NCI-H187 (cell line): ENCODE measurements at places on chromosomes 13 and 19.
A peak's percentile ranks its signal among the peaks of the same experiment; 100 is the strongest.

GRCh38 chr13:42969565-42970172, 22.4 kb downstream of the EPSTI1 start:
- peak; percentile 34 for DNase-seq

- no peak for DNase-seq
Measured at GRCh38 chr19:6402837-6403608, 10.1 kb upstream of the GTF2F1 start.

- DNase-seq: no peak
Measured at GRCh38 chr19:57057036-57057686, 62.6 kb upstream of the USP29 start.

- no peak for DNase-seq
Measured at GRCh38 chr19:33241530-33242101, 16.0 kb upstream of the SLC7A10 start.

DNA sequence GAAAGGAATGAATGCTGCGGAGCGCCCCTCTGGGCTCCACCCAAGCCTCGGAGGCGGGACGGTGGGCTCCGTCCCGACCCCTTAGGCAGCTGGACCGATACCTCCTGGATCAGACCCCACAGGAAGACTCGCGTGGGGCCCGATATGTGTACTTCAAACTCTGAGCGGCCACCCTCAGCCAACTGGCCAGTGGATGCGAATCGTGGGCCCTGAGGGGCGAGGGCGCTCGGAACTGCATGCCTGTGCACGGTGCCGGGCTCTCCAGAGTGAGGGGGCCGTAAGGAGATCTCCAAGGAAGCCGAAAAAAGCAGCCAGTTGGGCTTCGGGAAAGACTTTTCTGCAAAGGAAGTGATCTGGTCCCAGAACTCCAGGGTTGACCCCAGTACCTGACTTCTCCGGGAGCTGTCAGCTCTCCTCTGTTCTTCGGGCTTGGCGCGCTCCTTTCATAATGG, 8.6 kb downstream of the PDX1 start:
- no peak for DNase-seq

DNA sequence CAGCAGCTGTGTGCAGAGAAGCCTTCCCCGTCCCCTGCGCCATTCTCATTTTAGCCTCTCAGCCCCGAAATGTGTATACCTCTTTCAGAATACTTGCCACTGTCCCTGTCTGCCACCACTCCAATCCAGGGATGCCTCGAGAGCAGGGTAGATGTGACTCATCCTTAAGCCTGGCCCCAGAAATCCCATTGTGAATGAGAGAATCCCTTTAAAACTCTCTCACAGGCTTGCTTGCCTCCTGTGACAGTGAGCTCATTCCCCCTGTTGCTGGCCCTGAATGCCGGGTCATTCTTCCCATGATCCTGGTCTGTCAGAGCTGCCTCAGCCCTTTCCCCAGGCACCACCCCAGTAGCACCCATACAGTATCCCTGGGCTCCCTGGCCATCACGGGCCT, 9.6 kb downstream of the AP2A1 start:
- DNase-seq: no peak

- DNase-seq: no peak
Measured at GRCh38 chr13:114049626-114050101, 75.8 kb upstream of the C13orf46 start.

DNA sequence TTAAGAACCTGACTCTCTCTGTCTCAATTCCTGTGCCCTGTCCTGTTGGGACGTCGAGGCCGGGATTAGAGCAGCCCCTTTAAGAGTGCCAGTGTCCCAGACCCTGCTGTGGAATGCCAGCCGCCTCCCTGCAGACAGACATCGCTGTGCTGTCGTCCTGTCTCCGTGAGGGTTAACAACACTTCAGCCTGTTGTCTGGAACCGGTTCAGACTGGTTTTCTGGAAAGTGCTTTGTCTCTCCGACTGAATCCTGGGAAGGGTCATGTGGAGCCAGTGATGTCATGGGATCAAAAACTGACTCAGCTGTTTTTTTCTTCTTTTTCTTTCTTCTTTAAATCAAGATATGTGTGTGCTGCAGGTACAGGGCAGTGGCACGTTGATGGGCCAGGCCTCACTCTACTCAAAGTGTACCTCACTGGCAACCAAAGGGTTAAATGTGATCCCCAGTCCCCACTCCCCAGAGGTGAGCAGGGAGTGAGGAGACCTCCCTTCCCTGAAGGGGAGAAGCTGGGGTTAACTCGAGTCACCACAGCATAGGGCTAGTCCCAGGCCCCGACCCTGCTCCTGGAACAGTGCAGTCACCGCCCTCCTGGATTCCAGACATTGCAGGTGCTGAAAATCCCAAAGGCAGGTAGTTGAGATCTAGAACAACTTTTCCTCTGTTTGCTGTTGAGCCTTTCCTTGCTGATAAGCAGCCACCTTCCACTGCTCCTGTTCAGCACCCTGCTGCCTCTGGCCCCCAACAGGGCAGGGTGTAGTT, 50.8 kb downstream of the TSSK6 start:
- DNase-seq: no peak

- DNase-seq: no peak
Measured at GRCh38 chr13:97267418-97268059, 45.4 kb downstream of the MBNL2 start.

GRCh38 chr19:45884682-45885555, 1.0 kb downstream of the IRF2BP1 start:
- DNase-seq: no peak
